SK-N-SH (cell line): ENCODE measurements at places on chromosomes 6 and 20.

- DNase-seq: peak; percentile 53
Measured at GRCh38 chr6:112281821-112282615, 27.7 kb upstream of the LAMA4 start.

- no peak for DNase-seq
Measured at GRCh38 chr6:98657764-98658163, 176.6 kb upstream of the POU3F2 start.

DNA sequence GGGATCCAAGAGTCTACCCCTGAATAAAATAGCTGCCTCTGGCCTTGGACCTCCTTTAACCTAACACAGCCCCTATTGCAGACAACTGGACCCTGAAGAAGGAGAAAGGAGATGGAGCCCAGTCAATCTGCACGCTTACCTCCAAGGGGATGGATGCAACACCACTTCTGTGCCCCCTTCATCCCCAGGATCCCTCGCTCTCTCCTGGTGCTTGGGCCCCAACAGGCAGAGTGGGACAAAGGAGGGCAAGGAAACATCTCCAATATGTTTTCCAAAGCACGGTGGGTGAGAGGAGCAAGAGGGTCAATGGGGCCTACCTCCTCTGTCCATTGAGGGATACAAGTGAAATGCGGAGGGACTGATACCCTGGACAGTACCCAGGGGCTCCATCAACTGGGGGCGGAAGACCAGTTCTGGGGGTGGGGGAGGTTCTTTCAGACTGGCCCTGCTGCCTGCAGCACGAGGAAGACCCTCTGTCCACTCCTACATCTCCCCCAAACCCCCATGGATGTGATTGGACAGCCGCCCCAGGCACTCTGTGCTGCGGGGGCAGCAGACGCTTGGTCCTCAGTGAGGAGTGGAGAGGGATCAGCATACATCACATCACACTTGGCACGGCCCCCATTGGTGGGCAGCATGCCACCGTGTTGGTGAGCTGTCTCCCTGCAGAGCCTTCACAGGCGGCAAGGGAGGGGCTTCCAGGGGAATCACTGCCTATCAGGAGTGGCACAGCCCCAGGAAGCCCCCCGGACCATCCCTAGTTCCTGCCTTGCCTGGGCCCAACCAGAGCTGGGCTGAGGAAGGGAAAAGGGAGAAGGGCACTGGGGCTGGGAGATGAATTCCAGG lies 70.6 kb downstream of the MRPL14 start:
- DNase-seq: peak; percentile 83

DNA sequence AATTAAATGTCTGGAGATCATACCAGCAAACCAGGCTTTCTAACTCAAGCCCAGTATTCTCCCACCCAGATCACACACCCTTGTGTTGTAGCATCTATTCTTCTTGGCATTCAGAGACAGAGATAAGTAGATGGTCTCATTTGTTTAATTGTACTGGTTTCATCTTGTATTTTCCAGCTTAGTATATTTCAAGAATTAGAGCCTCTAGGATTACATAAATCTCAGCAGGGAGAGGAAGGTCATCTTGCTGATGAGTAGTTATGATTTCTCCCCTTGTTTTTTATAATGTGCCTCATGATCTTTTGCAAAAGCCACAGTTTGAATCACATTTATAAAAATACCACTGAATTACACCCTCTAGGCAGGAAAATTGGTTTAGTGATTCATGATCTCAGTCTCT lies 106.6 kb upstream of the NRSN1 start:
- DNase-seq: no peak

DNA sequence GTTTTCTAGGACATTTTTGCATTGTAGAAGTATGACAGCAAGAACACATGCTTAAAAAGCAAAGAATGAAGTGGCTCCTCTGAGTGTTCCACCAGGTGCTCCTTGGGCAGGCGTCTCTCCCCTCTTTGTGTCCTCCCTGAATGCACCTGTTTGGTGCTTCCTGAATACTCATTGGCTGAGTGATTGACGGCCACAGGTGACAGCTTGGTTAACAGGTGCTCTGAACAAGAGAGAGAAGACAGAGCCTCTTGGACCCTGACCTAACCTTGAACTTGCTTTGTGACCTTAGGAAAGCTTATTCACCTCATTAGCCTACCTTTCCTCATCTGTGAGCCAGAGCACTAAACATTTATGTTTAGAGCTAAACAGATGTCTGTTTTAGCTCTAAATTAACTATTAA lies 93.7 kb downstream of the TULP4 start:
- no peak for DNase-seq
